ENCODE measurements at places on chromosomes 4 and X.

GRCh38 chr4:106316773-106317409 lies 541 bp downstream of the AIMP1 start:
- DNase-seq = no peak

- DNase-seq = no peak
Measured at GRCh38 chrX:41602816-41603345, 85.9 kb upstream of the GPR34 start.

- no peak for DNase-seq
Measured at GRCh38 chrX:147476008-147476407, 435.7 kb upstream of the FMR1 start.

- DNase-seq = no peak
Measured at GRCh38 chrX:11619441-11619840, 46.3 kb downstream of the ARHGAP6 start.

GRCh38 chr4:103204111-103204510 lies 6.0 kb upstream of the CENPE start:
- DNase-seq = no peak

DNA sequence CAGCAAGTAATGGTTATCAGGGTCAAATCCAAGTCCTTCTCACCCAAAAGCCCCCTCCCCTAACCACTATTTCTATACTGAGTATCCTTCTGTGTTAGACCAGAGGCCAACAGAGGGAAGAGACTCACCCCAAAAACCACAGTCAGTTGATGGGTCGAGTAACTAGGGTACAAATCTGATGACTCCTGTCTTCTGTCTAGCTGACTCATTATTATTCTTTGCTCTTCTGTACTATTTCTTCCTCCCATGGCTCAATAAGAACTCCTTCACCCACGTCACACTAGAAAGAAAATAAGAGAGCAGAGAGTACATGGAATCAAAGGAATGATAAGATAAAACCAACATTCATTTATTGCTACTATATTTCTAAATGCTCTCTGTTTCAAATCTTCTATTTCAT lies 2.0 kb downstream of the RAB40A start:
- DNase-seq = no peak

DNA sequence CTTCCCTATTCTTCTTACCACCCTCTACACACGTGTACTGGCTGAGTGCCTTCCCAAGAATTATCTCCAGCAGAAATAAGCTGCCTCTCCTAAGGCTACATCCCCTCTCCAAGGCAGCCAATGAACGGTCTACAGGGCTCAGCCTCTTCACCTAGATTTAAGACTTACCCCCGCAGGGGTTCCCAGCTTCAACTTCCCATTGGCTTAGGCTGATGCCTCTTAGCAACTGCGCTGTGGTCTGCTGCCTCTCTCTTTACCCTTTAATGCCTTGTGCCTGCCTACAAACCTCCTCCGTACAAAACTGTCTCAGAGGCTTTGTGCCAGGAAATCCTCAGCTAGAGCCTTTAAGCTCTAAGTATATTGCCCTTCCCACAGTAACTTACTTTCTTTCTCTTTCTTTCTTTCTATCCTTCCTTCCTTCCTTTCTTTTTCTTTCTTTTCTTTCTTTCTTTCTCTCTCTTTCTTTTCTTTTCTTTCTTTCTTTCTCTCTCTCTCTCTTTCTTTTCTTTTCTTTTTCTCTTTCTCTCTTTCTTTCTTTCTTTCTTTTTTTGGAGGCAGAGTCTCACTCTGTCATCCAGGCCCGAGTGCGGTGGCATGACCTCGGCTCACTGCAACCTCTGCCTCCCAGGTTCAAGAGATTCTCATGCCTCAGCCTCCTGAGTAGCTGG lies 15.1 kb upstream of the PIGA start:
- DNase-seq = peak; percentile 8

- peak; percentile 90 for DNase-seq
Measured at GRCh38 chr4:184899261-184900134, 73.7 kb upstream of the ACSL1 start.

DNA sequence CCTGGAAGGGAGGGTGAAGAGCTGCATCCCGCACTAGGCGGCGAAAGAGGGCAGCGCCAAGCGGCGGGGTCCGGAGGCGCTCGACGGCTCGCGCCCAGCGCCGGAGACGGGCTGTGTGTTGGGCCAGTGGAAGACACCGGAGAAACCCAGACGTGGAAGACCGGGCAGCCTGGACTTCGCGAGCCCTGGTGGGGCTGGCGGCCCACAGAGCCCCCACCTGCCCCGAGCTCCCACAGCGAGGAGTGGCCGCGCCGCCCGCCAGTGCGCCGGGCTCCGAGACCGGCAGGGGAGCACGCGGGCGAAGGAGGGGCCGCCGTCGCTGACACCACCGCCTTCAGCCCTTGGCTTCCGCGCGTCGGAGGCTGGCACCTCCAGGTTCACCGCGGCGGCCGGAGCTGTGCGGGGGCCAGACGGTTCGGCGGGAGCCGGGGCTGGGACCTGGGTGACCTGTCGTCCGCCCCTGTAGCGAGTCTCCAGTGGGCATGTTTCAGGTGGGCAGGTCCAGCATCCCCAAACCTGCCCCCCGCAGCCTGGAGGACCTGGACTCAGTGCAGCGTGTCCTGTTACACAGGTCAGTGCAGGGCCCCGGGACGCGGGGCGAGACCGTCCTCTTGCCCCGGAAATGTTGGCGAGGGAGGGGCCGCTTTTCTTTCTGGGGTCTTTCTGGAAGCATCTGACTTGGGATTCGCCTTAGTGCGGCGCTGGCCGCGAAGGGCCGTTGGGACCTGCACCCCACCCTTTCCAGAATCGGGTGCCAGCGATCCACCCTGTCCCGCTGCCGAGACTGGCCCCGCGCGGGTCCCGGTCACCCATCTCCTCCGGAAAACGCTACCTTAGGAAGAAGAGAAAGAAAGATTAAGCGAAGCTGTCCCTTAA lies 9.6 kb upstream of the INTU start:
- peak; percentile 80 for DNase-seq

- DNase-seq = no peak
Measured at GRCh38 chrX:63258144-63258543, 93.0 kb downstream of the SPIN4 start.

DNA sequence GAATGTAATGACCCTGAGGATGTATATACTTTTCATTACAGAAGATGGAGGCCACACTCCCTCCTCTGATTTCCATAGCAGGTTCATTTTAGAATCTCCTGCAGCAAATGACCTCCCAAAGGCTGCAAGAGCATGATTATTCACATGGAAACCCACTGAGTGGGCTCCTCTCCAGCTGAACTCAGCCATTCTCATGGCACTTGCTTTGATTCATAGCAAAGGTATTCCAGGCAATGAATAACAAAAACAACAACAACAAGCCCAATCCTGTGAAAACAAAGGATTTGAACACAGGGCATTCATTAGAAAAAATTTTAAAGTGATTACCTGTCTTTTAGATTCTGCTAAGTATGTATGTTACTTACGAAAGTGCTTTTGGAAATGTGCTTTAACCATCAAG lies 894.0 kb upstream of the FRG1 start:
- no peak for DNase-seq

- peak; percentile 7 for DNase-seq
Measured at GRCh38 chr4:116357758-116358157, 727.6 kb downstream of the TRAM1L1 start.

DNA sequence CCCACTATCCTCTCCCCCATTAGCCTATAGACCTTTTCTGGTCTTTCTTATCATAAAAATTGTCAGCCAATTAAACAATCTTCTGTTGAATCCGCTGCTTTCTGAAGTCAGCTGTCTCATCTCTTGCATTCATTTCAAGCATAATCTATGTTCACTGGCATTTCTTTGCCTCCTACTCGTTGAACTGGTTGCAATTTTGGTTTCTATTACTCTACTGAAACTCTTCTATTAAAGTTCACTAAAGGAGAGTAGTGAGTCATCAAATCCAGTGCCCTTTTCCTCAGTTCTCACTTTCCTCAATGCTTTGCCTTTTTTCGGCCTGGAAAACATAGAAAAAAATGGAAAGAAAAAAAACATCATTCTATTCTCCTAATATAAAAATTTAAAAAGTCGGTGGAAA lies 23.9 kb upstream of the CXCL13 start:
- DNase-seq = no peak

GRCh38 chr4:140607852-140608251 lies 39.1 kb upstream of the UCP1 start:
- DNase-seq = no peak

Data from kidney (tissue), 22 donors.